Esophagus squamous epithelium (tissue), 5 donors: ENCODE measurements at places on chromosomes 1 and 21. TPM values are rescaled to one million over a fixed set of nuclear protein-coding genes. Genes with fewer than 3 reads are reported as not detected.

DNA sequence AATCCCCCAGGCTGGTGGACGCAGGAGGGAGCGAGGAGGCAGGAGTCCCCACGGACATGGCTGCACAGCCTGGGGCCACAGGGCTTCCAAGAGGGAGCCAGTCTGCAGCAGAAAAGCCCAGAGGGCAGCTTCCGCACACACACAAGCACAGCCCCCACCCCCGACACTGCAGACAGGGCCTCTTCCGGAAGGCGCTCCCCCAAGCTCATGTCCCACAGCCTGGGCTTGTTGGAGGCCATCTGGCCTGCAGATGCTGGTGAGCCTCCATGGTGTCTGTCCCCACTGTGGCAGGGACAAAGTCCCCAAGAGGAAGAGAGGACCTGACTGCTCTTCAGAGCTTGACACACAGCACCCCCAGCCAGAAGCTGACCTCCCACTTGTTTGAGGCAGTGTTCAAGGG, 13.4 kb upstream of the KIAA1614 start:
- no peak for DNase-seq

DNA sequence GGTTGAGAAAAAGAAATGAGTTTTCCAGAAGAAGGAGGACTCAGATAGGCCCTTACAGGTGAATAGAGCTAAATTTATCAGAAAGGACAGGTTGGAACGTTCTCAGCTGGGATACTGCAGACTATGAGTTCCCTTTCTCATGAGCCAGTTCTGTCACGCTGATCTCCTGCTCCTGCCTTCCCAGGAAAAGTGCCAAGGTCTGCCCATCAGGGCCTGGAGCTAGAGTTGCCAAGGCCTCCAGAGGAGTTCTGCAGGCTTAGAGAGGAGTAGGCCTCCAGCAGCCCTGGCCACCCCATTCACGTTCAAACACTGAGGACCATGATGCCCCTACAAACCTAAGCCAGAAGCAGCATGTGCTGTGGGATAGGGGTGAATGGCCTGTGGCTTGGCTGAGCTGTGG, 126.8 kb upstream of the TNR start:
- DNase-seq: no peak

Gene ZNHIT6
- total RNA-seq: 10.7 TPM

- no peak for DNase-seq
These were observed 22.0 kb downstream of the NSL1 start for GRCh38 chr1:212769459-212770167.

GRCh38 chr1:8419861-8420260, 101.9 kb downstream of the SLC45A1 start:
- DNase-seq: no peak

Gene MEX3A
- total RNA-seq: 0.76 TPM

GRCh38 chr1:96515430-96515829, 206.2 kb upstream of the PTBP2 start:
- no peak for DNase-seq
